ENCODE measurements at places on chromosomes 7 and 10.

GRCh38 chr7:41880107-41880506, 177.2 kb upstream of the INHBA start:
- DNase-seq, result peak; percentile 99

DNA sequence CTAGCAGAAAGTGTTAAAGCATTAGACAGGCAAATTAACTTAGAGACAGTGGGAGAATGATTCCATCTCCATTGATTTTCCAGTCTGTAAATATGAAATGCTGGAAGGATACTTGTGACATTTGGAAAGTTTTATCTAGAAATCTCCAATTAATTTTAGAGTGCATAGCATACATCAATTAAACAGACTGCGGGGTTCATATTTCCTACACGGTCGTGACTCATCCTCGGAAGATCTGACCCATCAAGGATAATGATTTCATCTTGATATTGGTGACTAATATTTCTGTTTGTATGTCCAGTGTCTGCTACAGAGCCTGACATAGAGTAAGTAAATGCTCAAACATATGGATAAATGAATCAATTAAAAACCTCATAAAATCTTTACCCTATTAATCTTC, 474.9 kb downstream of the KCNMA1 start:
- DNase-seq, result peak; percentile 80

GRCh38 chr7:106064771-106065574, 47.1 kb downstream of the SYPL1 start:
- peak; percentile 98 for DNase-seq

GRCh38 chr7:117091721-117092120, 138.4 kb downstream of the ST7 start:
- no peak for DNase-seq

GRCh38 chr10:63064706-63065105, 68.4 kb upstream of the NRBF2 start:
- no peak for DNase-seq

DNA sequence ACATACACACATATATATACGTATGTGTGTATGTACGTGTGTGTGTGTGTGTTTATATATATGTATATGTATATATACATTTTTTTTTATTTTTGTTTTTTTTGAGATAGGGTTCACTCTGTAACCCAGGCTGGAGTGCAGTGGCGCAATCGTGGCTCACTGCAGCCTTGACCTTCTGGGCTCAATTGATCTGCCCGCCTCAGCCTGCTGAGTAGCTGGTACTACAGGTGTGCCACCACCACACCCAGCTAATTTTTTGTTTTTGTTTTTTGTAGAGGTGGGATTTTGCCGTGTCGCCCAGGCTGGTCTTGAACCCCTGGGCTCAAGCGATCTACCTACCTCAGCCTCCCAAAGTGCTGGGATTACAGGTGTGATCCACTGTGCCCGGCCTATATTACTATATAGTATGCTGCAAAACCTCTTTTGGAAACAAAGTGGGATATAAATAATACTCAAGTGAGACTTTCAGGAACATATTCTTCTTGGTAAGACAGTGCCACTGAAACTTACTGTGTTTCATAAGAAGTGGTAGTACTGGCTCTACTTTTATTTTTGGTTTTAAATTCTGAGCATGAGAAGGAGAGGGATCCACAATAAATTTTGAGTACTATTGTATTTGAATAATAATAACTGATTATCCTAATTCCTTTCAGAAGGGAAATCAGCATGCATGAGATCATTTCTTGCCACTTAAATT, 51.0 kb downstream of the MLLT10 start:
- no peak for DNase-seq

DNA sequence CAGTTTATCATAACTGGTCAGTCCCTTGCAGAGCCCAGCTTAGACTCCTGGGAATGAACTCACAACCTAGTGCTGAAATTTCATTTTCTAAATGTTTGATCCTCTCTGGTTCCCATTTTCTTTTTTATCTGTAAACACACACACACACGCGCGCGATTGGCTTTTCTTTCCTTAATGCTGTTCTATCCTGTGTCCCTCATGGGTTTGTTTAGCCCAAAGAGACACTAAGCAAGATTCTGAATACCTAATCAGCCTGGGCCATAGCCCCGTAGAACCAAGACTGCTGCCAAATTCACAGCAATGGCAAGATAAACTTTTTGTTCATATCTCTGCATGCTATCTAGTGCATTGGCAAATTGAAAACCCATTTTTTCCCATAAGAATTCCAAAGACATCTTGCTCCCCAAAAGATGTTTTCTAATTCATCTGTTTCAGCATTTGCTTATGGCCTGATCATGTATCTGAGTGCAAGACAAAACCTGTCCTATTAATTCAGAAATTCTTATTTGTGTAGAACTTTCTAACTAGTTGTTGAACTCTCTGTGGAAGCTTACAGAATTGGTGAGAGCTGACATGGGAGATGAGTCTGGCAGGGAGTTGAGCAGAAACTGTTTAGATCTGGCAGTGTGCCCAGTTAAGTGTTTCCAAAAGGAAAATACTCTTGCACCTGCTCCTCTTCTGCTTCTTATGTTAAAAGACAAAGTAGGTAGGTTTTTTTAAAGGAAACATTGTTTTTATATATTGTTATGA, 1.8 kb upstream of the IFIT1 start:
- no peak for DNase-seq

GRCh38 chr10:102117391-102118159, 2.6 kb downstream of the LDB1 start:
- peak; percentile 78 for DNase-seq

DNA sequence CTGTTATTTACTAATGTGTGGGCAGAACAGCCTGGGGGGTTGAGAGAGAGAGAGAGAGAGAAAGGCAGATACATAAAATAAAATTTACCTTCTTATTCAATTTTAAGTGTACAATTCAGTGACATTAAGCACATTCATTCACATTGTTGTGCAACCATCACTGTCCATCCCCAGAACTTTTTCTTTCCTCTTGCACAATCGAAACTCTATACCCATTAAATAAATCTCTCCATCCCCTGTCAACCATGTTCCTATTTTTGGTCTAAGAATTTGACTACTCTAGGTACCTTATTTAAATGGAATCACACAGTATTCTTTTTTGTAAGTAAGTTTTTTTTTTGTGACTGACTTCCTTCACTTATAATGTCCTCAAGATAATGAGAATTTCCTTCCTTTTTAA, 181.6 kb downstream of the SND1 start:
- DNase-seq, result peak; percentile 48

GRCh38 chr10:31314256-31315150, 4.5 kb upstream of the ZEB1 start:
- DNase-seq, result no peak

DNA sequence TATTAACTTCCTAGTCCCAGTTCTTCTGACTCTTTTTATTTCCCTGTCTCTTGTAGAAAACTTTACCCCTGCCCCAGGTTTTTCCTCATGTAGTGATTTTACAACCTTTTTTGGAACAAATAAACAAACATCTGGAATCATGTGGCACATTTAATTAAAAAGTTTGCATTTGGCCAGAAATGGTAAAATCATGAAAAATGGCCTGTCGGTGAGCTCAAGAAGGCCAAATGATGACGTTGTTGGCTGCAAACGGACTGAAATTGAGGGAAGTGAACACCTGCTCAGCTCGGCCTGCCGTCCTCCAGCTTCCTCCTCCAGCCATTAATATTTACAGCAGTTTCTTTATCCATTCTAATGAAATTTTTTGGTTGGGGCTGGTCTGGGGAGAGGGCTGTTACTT, 902.8 kb downstream of the LRMDA start:
- no peak for DNase-seq

- no peak for DNase-seq
Measured at GRCh38 chr7:114622221-114622620, 207.6 kb downstream of the FOXP2 start.

GRCh38 chr7:150365673-150366398, 2.8 kb upstream of the REPIN1 start:
- no peak for DNase-seq

- DNase-seq, result no peak
Measured at GRCh38 chr10:78684947-78685346, 383.8 kb upstream of the ZMIZ1 start.

DNA sequence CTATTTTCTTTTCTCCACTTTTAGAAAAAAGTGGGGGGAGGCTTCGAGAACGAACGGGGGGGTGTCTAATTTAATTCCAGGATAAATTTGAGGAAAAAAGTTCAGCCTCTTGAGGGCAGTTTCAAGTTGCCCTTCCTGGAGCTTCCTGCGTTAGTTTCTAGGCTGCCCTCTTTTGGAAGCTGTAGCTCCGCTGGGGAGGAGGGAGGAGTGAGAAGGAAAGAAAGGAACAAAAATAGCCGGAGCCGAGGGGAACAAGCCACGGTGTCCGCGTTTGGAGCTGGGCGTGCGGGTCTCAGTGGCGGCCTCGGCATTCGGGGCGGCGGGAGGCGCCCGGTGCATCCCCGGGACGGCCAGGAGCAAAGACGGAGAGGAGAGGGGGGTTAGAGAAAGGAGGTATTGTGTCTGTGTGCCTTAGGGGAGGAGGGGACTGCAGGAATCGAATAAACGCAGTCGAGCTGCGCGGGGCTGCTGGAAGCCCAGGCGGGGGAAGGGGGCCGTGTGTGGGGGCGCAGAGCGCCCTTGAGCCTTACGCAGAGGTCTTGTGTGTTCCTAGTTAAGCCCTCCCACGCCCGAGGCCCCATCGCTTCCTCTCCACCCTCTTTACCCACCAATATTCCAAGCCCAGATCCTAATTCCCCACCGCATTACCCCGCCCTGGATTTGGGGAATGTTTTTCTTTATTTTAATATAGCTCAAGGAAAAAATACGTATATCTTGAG, 2.0 kb upstream of the TNRC18 start:
- peak; percentile 91 for DNase-seq

GRCh38 chr7:93943816-93944540, 22.4 kb downstream of the GNG11 start:
- DNase-seq, result no peak

DNA sequence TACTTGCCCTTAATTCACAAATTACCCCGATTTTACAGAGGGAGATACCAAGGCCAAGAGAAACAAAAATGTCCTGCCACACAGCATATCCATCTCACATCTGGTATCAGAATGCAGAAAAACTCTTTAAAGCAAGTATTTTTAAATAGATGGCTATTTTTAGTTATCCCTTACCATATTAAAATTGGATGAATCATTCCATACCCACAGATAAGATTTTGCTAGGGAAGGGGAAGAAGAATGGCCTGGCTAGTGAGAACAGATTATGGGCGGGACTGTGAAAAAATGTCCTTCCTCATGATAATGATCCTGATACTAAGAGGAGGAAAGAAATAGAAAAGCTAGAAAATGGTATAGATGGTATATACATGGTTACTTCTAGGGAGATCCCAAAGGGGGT, 80.6 kb upstream of the GATAD1 start:
- DNase-seq, result peak; percentile 73

GRCh38 chr10:614790-615582, 74.5 kb downstream of the DIP2C start:
- DNase-seq, result peak; percentile 77

GRCh38 chr10:63021225-63021624, 111.9 kb upstream of the NRBF2 start:
- no peak for DNase-seq

- DNase-seq, result no peak
Measured at GRCh38 chr7:154956427-154956826, 46.5 kb downstream of the PAXIP1 start.
